ENCODE measurements at places on chromosomes 6 and 20.
A peak's percentile ranks its signal among the peaks of the same experiment; 100 is the strongest.

GRCh38 chr20:2451422-2451821 is 19.2 kb downstream of the SNRPB start:
- DNase-seq: no peak

DNA sequence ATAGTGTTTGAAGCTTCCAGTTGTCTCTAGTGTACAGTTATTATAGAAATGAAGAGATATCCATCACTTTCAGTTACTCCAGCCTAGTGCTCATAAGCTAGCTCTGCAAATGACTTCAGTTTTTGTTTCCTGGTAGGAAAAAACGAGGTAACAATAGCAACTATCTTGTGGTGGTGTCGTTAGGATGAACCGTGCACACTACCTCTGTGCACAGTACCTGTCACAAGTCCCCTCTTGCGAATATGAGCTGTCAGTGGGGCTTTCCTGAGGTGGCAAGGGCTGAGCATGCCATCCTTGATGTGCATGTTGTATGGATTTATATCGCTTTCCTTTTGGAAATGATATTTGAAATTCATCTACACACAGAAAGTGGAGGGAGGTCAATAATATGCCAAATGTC is 151.8 kb downstream of the ARID1B start:
- DNase-seq: no peak

DNA sequence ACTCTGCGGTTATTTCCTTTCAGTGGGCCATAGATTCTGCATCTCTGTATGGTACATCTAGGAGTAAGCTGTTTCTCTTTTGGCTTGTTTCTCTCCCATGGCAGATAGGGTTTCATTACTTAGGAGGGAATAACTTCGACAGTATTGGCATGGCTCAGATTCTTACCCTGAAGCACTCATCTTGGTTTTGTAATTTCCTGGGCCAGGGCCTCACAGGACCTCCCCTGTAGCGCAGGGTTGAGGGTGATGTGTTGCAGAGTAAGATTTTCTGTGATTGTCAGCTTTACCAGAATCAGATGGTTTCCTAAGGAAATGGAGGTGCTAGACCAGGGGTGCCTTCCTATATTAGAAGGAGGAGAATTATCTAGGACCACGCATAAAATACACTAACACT is 78.3 kb downstream of the STXBP5 start:
- no peak for DNase-seq

- DNase-seq: no peak
Measured at GRCh38 chr6:122660296-122660695, 50.1 kb downstream of the PKIB start.

DNA sequence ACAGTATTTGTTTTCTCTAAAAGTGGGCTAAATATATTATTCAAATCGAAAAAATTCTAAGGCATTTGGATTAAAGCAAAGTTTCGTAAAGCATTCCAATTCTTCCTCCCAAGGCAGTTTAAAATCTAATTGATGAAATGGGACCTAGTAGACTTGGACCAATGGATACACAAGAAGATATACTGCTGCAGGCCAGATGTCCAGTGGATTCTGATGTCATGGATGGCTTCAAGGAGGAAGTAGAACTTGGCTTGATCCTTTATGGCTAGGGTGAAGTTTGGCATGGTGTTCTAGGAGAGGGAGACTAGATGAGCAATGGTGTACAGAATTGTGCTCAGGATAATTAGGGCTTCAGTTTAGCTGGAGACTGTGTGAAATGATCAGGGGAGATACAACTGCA is 559.5 kb upstream of the MMS22L start:
- DNase-seq: no peak

DNA sequence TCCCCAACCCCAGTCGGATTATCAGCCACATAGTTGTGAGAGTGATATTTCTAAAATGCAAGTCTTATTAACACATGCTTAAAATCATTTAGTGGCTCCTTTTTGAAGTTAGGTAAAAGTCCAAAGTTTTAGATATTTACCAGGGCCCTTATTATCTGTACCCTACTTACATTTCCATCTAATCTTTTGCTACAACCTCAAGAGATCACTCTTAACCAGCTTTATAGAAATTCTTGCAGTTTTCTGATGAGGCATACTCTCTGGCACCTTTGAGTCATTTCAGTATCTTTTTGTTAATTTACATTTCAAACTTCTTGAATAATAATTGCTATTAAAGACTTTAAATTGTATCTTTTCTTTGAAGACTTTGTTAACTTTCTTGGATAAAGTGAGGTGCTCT is 453.3 kb downstream of the RFPL4B start:
- DNase-seq: no peak

- no peak for DNase-seq
Measured at GRCh38 chr6:115766745-115767462, 293.8 kb downstream of the FRK start.

DNA sequence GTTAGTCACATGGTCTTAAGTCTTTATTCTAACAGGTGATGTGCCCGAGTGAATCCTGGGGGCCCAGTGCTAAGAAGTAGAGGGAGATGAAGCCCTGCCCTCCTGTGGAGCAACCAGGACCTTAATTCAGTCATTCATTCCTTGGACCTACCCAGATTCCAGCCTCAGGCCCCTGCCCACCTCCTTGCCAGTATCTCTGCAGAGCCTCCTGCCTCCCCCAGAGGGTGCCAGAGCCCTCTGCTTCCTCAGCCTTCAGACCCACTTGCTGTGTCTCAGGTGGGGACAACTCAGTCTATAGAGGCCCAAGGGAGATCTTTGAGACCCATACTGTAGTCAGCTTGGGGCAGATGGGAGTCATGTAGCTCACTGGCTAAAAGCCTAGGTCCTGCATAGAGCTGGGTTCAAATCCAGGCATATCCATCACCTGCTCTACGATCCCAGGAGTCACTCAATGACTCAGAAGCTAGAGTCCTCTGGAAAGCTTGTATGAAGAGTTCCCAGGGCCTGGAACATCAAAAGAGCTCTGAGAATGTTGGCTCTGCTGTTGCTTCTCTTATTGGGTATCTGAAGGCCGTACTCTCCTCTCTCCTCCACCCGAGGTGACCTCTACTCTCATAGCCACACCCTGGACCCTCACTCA is 3.9 kb upstream of the SIGLEC1 start:
- no peak for DNase-seq

DNA sequence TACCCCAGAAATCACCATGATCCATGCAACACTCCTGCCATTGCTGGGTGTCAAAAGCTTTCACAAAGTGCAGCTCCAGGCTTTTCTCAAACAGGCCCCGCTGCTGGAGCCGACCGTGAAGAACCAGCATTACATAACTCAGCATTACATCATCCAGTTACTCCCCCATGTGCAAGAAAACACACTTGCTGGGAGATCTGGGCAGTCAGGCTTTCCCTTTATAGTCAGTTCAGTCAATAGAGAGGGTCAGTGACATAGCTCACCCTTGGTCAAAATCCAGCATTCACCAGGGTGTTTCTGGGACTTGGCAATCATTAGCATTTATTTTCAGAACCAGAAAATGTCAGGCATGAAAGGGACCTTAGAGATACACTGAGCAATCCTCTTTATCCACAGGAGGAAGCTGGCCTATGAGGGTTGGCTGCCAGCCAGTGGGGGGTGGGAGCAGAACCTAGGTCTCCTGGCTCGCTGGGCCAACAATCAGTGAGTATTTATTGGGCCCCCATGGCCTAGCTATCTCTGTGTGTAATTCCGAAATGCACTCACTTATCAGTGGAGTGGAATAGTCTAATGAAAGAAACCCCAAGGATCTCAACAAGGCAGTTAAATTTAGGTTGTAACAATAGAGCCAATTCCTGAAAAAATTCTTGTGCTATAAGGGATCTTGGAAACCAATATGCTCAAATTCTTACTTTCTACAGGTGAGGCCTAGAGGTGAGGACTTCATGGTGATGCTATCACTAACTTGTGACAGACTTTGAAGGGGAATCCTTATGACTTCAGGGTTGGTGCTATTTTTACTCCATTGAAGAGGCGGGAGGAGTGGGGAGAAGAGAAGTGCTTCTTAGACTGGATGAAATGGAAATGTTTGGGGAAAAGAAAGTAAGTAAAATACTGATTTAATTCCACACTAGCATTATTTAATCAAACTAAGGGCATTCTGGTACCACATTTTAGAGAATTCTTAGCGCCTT is 54.6 kb downstream of the LYRM4 start:
- no peak for DNase-seq

DNA sequence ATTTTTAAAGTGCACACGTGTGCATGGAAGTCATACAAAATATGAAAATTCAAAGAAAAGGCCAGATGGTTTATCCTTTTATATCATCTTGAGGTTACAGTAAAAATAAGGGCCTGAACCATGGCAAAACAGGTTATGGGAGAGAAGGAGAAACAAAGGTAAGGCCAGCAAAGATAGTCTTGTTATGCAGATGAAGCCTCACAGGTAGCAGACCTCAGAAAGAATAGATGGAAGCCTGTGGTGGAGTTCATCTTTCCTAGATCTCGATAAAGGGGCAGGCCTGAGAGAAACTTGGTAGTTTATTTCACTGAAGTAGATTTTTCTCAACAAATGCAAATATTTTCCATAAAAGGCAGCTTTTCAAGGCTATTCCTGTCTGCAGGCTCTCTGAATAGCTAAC is 693.8 kb downstream of the KHDRBS2 start:
- DNase-seq: no peak

DNA sequence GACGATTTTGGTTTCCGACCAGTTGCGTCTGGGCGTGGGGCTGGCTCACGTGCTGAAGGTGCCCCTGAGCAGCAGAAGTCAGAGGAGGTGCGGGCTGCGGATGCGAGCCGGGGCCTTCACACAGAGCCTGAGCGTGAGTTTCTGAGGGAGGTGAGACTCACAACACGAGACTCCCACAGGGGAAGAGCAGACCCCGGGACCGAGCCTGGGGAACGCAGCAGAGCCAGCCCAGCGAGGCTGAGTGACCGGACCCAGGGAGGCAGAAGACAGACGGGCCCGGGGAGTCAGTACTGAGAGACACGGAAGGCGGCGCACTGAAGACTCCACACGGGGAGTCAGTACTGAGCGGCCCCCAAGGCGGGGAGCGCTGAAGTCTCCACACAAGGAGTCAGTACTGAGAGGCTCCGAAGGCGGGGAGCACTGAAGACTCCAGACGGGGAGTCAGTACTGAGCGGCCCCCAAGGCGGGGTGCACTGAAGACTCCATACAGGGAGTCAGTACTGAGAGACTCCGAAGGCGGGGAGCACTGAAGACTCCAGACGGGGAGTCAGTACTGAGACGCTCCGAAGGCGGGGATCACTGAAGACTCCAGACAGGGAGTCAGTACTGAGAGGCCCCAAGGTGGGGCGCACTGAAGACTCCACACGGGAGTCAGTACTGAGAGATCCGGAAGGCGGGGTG is 77.8 kb downstream of the DLL1 start:
- peak; percentile 56 for DNase-seq

DNA sequence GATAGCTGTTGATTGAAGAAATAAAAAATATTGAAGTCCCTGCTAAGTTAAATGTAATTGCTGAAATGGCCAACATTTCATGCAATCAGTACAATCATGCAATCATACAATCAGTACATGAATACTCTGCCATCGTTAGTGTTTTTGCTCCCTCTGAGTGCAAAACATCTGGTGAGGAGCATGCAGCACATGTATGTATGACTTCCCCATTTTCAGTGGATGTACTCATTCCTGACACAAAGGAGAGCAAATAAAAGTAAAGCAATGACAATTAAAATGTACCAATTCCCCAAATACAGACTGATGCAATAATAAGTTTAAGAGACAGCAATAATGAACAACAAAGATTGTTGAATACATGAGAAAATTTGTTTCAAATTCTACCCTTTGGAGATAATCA is 140.7 kb downstream of the PLCB1 start:
- no peak for DNase-seq

GRCh38 chr6:13474360-13474759 is 13.0 kb downstream of the GFOD1 start:
- DNase-seq: no peak

GRCh38 chr6:109093732-109094415 is 772 bp downstream of the SESN1 start:
- no peak for DNase-seq
